ENCODE measurements at places on chromosomes 2 and 18. TPM values are rescaled to one million over a fixed set of nuclear protein-coding genes. Genes with fewer than 3 reads are reported as not detected.

- no peak overlapping the region for H3K4me3 ChIP-seq
- DNase-seq: no peak
- H3K27me3 ChIP-seq: no peaks in the 10 kb centered on the region
- H3K4me1 ChIP-seq: no peaks in the 10 kb centered on the region
Measured at GRCh38 chr2:202756598-202756997, 115.0 kb downstream of the ICA1L start.

DNA sequence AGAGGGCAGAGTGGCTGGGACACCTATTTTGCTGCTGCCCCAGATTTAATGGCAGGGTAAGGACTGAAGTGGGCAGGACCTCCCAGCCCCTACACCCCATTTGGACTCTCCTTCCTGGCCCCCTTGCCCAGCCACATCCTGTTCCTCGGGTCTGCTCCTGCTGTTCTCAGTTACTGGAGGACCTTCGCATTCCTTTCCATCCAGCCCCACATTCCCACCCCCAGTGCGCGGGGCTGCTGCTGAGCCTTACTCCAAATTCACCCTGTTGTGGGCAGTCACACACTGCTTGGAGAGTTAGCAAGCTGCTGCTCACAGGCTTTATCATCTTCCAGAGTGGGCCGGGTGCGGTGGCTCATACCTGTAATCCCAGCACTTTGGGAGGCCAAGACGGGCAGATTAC, 75.2 kb upstream of the SLC14A2 start:
- no peaks in the 10 kb centered on the region for H3K36me3 ChIP-seq
- peaks cover 4% of the 10 kb centered on the region for H3K4me1 ChIP-seq
- no peaks in the 10 kb centered on the region for H3K27me3 ChIP-seq
- no peak overlapping the region for H3K4me3 ChIP-seq

DNA sequence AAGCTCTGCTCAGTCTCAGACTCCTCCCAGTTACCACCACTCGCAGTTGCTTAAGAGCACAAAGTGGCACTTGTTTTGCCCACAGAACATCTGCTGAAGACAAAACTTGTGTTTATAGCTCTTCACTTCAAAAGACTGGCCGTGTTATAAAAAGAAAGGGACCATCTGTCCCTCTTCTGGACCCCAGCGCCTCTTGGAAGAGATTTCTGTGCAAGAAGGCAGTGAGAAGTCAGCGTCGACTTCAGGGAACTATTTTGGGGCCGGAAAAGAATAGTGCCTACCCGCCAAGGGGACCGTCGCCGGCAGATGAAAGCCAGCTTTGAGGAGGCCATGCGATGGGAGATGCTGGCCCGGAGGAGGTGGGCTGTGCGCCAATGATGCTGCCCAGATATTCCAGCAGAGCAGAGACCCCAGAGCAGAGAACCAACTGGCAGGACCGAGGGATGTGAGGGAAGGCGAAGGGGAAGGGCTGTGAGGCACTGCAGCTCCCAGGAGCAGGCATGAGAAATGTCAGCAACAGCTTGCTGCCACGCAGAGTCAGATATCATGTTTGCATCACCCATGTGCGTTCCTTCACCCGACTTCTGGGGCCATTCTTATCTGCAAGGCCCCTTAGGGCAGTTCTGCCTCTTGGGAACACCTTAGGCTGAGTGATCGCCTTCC, 270.9 kb downstream of the ATAD2B start:
- DNase-seq: no peak
- no peaks in the 10 kb centered on the region for H3K4me1 ChIP-seq
- H3K27me3 ChIP-seq: no peaks in the 10 kb centered on the region
- no peaks in the 10 kb centered on the region for H3K36me3 ChIP-seq
- no peak overlapping the region for H3K27ac ChIP-seq
- H3K4me3 ChIP-seq: no peak overlapping the region

Gene EIF5B
- polyA plus RNA-seq: 54.5 TPM

DNA sequence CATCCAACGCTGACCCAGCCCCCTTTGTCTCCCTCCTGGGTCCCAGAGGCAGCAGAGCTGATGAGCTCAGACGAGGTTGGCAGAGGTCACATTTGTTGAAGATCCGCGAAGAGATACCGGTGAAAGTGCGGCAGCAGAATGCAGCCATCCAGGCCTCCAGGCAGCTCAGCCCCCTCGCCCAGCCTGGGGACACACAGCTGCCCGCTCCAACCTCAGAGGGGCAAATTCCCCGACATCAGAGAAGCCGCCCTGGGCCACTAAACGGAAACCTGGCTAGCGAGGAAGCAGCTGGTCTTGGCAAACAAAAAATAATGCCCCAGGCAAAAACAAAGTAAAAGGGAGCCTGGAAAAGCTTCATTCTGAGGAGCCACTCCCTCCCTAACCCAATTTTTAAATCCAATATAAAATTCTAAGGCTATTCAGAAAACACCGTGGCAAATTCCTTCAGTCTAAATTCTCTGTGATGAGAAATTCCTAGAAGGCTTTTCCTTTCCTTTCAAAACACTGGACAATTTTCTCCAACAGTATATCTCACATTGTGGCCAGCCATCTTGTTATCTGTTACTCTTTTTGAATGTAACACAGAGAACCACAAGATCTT, 262.4 kb downstream of the SS18 start:
- H3K36me3 ChIP-seq: no peaks in the 10 kb centered on the region
- no peak for DNase-seq
- no peaks in the 10 kb centered on the region for H3K27me3 ChIP-seq
- H3K27ac ChIP-seq: no peak overlapping the region

GRCh38 chr2:117269574-117269973, 544.9 kb upstream of the DDX18 start:
- H3K4me1 ChIP-seq: no peaks in the 10 kb centered on the region
- H3K27ac ChIP-seq: no peak overlapping the region
- H3K36me3 ChIP-seq: no peaks in the 10 kb centered on the region
- no peak overlapping the region for H3K4me3 ChIP-seq

- H3K27ac ChIP-seq: peak overlapping the region; percentile 71
- H3K4me1 ChIP-seq: no peaks in the 10 kb centered on the region
- H3K27me3 ChIP-seq: no peaks in the 10 kb centered on the region
- H3K36me3 ChIP-seq: peaks cover 10% of the 10 kb centered on the region
Measured at GRCh38 chr2:43227830-43228281, 1.4 kb upstream of the ZFP36L2 start.

DNA sequence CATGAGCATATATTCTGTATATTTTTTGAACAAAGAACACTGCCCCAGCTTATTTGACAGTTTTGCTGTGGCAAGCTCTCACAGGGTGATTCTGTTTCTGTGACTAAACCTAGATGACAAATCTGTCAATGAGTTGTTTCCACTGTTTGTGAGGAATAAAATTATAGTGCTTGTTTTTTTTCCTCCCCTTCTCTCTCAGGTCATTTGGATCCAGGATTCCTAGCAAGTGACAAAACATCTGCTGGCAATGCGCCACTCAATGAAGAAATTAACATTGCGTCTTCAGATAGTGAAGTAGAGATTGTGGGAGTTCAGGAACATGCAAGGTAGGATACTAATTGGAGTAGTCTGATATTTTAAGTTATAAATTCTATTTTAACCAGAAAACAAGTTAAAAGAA, 149.3 kb downstream of the HAUS1 start:
- H3K4me3 ChIP-seq: no peak overlapping the region
- peaks cover 10% of the 10 kb centered on the region for H3K4me1 ChIP-seq
- DNase-seq: no peak
- no peaks in the 10 kb centered on the region for H3K27me3 ChIP-seq

- H3K4me1 ChIP-seq: peaks cover 3% of the 10 kb centered on the region
- H3K4me3 ChIP-seq: no peak overlapping the region
- no peak overlapping the region for H3K27ac ChIP-seq
- DNase-seq: no peak
Measured at GRCh38 chr2:64562148-64562784, 38.1 kb downstream of the AFTPH start.

- peak overlapping the region; percentile 39 for H3K27ac ChIP-seq
- H3K4me1 ChIP-seq: no peaks in the 10 kb centered on the region
- no peak overlapping the region for H3K4me3 ChIP-seq
- H3K36me3 ChIP-seq: no peaks in the 10 kb centered on the region
- no peaks in the 10 kb centered on the region for H3K27me3 ChIP-seq
Measured at GRCh38 chr2:233211548-233211895, 40.0 kb upstream of the ATG16L1 start.

Gene RAB17
- 22.3 TPM for polyA plus RNA-seq

- no peaks in the 10 kb centered on the region for H3K4me1 ChIP-seq
- no peaks in the 10 kb centered on the region for H3K36me3 ChIP-seq
- no peak overlapping the region for H3K27ac ChIP-seq
- no peak for DNase-seq
- no peaks in the 10 kb centered on the region for H3K27me3 ChIP-seq
Measured at GRCh38 chr2:84703831-84704230, 177.1 kb downstream of the TRABD2A start.

- no peaks in the 10 kb centered on the region for H3K4me1 ChIP-seq
- no peaks in the 10 kb centered on the region for H3K36me3 ChIP-seq
- DNase-seq: no peak
- no peak overlapping the region for H3K4me3 ChIP-seq
Measured at GRCh38 chr2:102632380-102633175, 13.2 kb downstream of the SLC9A2 start.
